HFFc6 (cell line): ENCODE measurements at places on chromosomes 16 and 17.

- no peaks in the 10 kb centered on the region for H3K36me3 ChIP-seq
- no peak overlapping the region for H3K4me3 ChIP-seq
- no peak for DNase-seq
- H3K4me1 ChIP-seq: no peaks in the 10 kb centered on the region
- H3K27me3 ChIP-seq: peaks cover 27% of the 10 kb centered on the region
Measured at GRCh38 chr17:45835481-45835880, 9.2 kb upstream of the SPPL2C start.

DNA sequence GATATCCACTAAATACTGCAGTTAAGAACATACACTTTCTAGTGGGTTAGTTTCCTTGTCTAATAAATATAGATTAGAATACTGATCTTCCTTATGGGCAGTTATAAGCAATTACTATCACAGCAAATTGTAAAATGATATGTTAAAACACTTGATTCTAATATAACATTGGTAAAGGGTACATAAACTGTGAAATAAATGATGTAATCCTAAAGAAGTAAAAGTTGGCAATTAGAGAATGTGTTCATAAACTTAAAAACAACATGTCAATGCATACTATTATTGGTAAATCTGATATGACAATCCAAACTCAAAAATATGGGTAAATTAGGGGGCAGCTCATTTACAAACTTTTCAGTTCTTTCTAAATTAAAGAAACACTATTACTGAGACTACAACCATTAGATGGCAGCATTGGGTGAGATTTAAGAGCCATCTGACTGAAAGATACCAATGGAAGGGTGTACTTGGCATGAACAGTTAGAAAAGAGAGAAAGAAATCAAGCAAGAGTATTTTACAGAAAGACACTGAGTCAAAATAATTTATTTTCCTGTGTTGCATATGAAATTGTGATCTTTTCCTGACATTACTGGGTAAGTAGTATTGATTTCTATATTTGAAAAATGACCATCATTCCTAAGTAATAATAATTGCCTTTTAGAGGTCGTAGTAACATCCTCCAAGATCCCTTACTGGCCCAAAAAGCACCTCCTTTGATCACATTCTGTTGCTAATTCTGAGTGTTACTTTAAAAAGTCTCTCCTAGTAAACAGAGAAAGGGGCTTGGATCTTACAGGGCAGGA, 119.6 kb downstream of the SPAG9 start:
- no peak overlapping the region for H3K4me3 ChIP-seq
- H3K36me3 ChIP-seq: peaks cover 4% of the 10 kb centered on the region; the same call in 1 of the 2 replicates
- DNase-seq: peak; percentile 75
- H3K4me1 ChIP-seq: peaks cover 3% of the 10 kb centered on the region
- H3K27me3 ChIP-seq: no peaks in the 10 kb centered on the region

- no peak overlapping the region for H3K27ac ChIP-seq
- no peaks in the 10 kb centered on the region for H3K36me3 ChIP-seq
- no peak overlapping the region for H3K4me3 ChIP-seq
Measured at GRCh38 chr16:48820379-48820778, 210.4 kb upstream of the N4BP1 start.

GRCh38 chr16:51657848-51658247, 506.8 kb upstream of the SALL1 start:
- H3K27me3 ChIP-seq: no peaks in the 10 kb centered on the region; the same call in 1 of the 2 replicates
- no peak overlapping the region for H3K4me3 ChIP-seq
- H3K27ac ChIP-seq: no peak overlapping the region
- DNase-seq: no peak
- no peaks in the 10 kb centered on the region; the same call in 1 of the 2 replicates for H3K4me1 ChIP-seq
- no peaks in the 10 kb centered on the region for H3K36me3 ChIP-seq

GRCh38 chr16:12437761-12438440, 365.8 kb downstream of the CPPED1 start:
- no peak for DNase-seq
- no peak overlapping the region for H3K27ac ChIP-seq
- no peaks in the 10 kb centered on the region for H3K36me3 ChIP-seq
- H3K4me1 ChIP-seq: peaks cover 10% of the 10 kb centered on the region
- no peak overlapping the region for H3K4me3 ChIP-seq

DNA sequence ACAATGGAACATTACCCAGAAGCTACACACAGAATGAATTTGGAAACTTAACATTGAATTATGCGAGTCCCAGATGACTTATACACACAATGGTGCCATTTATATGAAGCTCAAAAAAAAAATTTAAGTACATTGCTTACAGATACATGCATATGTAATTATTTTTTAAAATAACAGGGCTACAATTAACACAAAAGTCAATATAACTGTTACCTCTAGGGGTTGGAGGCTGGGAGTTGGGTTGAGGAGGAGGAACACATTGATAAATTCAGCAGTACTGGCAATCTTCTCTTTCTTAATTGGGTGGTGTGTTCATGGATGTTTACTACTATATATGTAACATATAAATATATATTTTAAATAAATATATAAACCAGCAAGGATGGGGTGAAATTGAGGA, 1.1 kb downstream of the ZNF23 start:
- peaks cover 4% of the 10 kb centered on the region for H3K27me3 ChIP-seq
- H3K4me1 ChIP-seq: peaks cover 39% of the 10 kb centered on the region
- H3K27ac ChIP-seq: peak overlapping the region; percentile 92

DNA sequence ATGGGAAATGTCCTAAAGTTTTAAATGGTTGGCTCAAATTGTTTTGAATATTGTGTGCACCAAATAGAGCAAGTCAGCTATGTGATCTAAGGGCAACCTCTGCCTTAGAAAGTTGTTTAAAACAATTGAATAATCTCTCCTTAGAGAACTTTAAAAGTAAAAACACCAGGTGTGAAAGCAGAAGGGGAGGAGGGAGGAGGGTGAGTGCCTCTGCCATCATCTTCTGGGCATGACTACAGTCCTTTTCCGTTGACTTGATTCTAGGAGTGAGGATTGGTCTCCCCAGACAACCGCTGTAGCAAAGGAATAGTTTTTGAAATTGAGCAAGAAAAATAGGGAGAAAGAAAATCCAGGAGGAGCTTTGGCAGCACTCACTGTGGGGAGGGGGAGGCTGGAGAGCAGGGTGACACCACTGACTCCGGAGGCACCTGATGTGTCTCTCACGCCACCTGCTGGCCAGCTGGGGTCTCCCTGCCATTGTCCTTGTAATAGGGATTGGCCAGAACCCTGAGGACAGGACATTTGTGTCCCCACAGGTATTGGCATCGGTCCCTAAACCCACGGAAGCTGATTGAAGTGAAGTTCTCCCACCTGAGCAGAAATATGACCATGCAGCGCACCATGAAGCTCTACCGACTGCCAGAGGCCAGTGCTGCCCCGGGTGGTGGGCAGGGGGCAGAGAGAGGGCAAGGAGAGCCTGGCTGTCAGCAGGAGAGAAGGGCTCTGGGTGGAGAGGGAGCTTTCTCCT, 33.3 kb downstream of the PLCD3 start:
- peaks cover 2% of the 10 kb centered on the region; the same call in 1 of the 2 replicates for H3K27me3 ChIP-seq
- peak overlapping the region; percentile 35 for H3K27ac ChIP-seq
- H3K36me3 ChIP-seq: peaks cover 37% of the 10 kb centered on the region
- H3K4me3 ChIP-seq: no peak overlapping the region
- peak; percentile 60 for DNase-seq

- DNase-seq: no peak
- H3K4me3 ChIP-seq: no peak overlapping the region
- H3K4me1 ChIP-seq: peaks cover 36% of the 10 kb centered on the region
- no peaks in the 10 kb centered on the region for H3K36me3 ChIP-seq
Measured at GRCh38 chr17:18959071-18959844, 7.3 kb downstream of the SLC5A10 start.
